ENCODE measurements at places on chromosomes 1 and 21.

- no peak for DNase-seq
Observed at GRCh38 chr1:231318568-231318967, 19.1 kb downstream of the EXOC8 start.

DNA sequence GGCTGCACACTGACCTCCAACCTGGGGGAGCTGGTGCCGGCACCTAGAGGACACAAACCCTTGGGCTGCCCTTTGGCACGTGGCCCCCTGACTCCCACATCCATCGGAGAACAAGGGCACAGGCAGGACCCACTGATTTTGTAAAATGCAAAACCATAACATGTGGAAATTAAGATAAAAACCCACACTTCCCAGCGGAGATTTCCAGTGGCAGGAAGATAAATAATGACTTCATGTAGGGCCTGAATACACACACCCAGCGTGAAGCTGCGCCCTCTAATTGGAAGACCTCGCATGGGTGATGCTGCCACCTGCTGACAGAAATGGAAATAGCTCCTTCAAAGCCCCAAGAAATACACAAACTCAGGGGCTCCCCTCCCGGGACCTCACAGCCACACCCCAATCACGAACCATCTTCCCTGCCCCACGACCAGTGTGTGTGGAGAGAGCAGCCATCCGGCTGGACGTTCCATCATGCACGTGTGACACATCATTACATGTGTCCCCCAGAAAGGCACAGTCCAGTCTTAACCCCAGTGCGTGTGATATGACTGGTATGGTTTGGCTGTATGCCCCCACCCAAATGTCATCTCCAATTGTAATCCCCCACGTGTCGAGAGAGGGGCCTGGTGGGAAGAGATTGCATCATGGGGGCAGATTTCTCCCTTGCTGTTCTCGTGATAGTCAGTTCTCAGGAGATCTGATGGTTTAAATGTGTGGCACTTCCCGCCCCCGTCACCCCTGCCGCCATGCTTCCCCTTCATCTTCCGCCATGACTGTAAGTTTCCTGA is 5.7 kb upstream of the TPRG1L start:
- DNase-seq, result peak; percentile 68

DNA sequence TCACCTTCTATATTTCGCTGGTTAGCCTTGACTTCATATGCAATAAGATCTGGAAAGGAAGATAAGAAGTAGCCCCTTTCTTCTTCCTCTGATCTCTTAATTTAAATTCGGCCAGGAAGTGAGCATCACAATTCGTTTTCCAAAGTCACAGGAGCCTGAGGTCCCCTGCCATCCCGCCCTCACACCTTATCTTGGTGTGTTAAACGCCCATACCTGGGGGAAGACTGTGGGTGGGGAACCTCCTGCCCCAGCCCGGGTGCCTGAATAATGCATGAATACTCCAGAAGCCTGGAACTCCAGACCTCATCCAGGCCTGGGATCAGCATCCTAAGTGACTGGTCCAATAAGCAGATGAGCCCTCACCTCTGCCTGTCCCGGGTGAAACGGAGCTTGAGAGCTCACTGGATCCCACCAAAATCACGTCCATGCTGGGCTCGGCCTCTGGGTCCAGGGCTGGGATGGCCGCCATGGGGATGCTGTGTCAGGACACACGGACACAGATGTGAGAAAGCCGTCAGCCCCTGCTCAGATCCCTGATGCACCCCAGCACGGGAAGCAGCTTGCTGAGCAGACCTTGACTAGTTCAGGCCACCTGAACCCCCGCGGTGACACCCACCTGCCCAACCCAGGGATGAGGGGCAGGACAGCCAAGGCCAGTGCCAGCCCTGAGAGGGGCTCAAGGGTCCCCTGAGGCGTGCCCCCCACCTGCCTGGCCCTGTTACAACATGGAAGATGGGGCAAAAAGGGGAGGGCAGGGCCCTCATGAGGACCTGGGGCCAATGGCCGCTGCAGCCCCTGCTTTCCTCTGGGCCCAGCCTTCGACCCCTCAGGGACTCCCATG is 686 bp downstream of the DNMT3L start:
- DNase-seq, result no peak

- DNase-seq, result no peak
Observed at GRCh38 chr1:206506405-206507283, 687 bp upstream of the RASSF5 start.

DNA sequence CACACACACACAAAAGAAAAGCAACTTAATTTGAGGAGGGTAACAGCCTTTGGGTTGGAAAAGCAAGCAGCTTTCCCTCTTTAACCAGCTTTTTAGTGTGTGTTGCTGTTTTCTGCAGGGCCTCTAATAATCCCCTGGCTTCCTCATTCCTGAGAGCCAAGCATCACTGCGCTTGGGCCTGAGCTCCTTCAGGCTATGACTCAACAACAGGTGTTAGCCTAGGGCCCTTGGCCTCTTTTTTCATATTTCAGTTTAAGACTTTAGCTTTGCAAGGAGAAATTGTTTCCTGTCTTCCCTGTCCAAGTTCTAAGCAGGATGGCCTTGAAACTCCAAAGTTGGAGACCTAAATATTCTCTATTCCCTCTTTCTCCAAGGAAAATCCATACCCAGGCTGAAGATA is 26.2 kb upstream of the SNX27 start:
- DNase-seq, result no peak

- DNase-seq, result no peak
Observed at GRCh38 chr1:15513192-15513591, 10.8 kb downstream of the CASP9 start.

Measured in activated T-cell treated with anti-CD3 and anti-CD28 coated beads for 1 hour (primary cell).